HT-29 (cell line): ENCODE measurements at places on chromosomes 3 and 15.
A peak's percentile ranks its signal among the peaks of the same experiment; 100 is the strongest.

- no peak for DNase-seq
These were observed at the start of gene STT3B for GRCh38 chr3:31532587-31533168. Gene STT3B (plus strand): TSS chr3:31532925. CDS start chr3:31532999, 74 bp downstream.

- DNase-seq = no peak
These were observed 1.3 kb downstream of the TRANK1 start for GRCh38 chr3:36943601-36944000.

- DNase-seq = no peak
These were observed 6.9 kb upstream of the IL16 start for GRCh38 chr15:81189583-81190283.

DNA sequence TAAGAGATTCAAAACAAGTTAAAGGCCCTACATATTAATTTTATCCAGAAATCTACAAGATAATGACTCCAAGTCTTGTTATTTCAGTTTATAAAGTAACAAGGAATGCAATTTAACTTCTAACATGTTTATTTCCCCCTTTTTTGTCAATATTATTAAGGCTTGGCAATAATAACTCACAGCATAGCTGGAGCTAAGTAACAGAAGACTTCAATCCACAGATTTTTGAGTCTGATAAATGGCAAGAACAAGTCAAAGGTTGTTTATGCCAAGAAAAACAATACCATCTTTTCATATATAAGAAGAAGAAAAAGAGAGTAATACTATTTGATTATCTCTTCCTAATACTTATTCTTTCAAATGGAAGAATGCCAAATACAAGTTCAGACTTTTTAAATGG is 631.0 kb upstream of the CCDC54 start:
- no peak for DNase-seq

DNA sequence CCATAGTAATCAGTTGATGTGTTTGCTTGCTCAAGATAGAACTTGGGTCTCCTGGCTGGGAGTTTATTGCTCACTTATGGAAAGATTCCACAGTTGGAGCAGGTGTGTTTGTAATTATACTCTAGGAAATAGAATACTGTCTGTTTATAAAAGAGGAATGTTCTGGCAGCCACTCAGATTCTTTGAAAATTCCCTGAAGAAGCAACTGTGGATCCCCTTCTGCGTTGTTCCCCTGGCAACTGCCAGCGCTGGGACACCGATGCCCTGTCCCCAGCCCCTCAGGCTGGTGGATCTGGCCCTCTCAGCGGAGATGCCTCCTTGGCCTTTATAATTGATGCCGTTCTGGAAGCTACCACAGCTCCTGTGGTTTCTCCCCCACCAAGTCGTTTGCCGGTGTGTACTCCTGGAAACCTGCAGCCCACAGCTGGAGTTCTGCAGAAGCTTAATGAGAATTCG is 225.9 kb downstream of the ITPR1 start:
- DNase-seq = no peak

DNA sequence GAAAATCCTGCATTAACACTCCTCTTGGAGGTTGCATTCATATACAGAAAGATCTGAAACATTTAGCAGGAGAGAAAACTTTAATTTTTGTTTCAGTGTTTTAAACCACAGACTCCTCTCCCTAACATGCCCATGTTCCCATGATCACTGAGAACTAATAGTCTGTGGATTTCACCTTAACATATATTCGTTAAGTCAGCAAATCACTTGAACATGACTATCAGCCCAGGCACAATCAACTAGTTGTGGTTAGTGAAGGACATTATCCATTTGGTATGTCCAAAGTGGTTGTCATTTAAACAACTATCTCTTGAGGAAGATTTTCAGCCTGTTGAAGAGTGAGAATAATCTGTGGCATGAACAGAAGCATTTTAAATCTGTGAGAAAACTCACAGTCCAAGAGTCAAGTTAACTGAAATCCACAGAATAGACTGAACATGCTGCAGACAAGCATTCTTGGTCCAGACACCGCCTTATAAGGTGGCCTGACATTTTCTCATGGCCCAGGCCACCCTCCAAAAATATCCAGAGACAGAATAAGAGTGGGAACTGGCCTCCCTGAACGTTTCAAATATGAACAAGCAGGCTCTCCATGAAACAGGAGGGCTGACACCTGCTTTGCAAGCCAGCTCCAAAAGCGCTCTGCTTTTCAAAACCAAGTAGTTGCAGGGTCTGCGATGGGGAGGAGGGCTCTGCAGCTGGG is 39.9 kb upstream of the ADCY5 start:
- no peak for DNase-seq

- no peak for DNase-seq
These were observed 25.0 kb downstream of the TBC1D2B start for GRCh38 chr15:78052545-78052944.

- DNase-seq = no peak
These were observed at the start of gene KY for GRCh38 chr3:134650431-134651346. Gene KY (minus strand): TSS chr3:134651022. CDS start chr3:134650960, 62 bp downstream.

DNA sequence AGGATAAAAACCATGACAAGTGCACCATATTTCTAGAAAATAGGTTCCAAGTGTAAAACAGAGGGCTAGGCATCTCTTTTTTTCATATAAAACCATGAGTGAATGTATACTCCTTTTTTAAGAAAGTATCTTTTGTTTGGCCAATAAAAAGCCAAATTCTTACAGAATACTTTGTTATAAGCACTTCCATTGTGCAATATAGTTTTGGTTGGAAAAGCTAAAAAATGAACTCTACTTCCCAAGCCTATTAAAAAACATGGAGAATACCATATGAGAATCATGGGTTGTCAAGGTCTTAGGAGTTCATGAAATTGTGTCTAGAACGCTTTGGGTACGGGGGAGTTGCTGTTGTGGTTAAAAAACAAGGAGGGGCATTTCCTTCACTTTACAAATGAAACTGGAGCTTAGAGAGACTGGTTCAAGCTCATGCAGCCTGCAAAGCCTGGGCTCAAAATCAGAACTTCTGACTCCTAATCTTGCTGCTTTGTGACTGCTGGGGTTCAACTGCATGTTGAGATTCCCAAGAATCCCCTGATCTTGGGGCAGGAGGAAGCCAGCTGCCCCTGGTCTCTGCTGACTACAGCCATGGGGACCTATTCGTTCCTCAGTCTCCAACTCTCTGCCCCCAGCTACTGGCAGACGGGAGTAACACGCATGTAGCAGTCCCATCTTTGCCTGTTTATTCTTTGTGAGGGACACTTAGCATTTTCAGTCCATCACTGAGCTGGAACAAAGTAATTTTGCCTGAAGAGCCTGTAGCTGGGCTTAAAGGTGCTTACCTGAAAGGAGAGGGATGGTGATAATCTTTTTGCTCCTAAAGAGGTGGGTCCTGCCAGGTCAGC is 229.1 kb downstream of the CHST2 start:
- DNase-seq = no peak

- DNase-seq = peak; percentile 55
These were observed 195.4 kb downstream of the RAP2B start for GRCh38 chr3:153357436-153357835.

GRCh38 chr15:80526556-80527340 is 122.6 kb downstream of the ARNT2 start:
- no peak for DNase-seq

DNA sequence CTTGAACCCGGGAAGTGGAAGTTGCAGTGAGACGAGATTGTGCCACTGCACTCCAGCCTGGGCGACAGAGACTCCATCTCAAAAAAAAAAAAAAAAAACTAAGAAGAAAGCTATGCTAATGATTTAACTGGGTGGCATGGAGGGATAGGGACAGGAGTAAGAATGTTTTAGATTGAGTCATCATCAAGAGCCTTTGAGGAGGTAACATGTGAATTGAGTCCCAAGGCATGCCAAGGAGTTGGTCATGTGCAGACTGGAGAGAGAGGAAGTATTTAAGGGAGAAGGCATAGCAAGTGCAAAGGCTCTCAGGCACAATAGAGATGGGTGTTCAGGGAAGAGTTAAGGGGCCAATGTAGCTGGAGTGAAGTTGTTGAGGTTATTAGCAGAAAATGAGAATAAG is 9.1 kb downstream of the BNC1 start:
- DNase-seq = no peak

GRCh38 chr3:113834983-113835382 is 3.6 kb upstream of the GRAMD1C start:
- no peak for DNase-seq

GRCh38 chr3:135419155-135419554 is 546.4 kb upstream of the PPP2R3A start:
- DNase-seq = no peak

GRCh38 chr3:135157045-135157740 is 362.1 kb downstream of the EPHB1 start:
- DNase-seq = no peak

DNA sequence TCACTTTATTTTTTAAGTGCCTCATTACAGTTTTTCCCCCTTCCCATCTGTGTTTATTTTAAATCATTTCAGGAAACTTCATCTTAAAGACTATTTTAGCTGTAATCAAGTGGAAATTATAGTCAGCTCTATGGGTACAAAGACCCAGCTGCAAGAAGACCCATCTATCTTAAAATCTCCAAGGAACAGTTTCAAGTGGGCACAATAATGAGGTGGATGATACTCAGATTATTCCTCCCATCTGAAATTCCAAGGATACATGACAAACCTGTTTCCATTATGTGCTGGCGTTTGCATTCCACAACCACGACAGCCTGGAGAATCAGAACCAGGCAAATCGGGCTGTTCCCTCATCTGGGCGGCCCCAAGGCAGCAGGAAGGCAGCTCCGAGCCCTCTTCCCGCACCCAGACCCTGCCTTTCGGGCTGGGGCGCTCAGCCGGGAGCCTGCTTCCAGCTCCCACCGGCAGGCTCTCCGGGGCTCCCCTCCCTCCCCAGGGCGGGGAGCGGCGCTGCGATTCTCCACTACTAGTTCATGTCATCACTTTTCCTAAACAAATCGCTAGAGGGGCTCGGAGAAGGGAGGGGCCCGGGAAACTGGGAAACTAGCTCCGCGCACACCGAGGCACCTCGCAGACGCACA is at the start of gene MGLL:
TSS of gene MGLL (minus strand) at position 475 of the 641 bp plus-strand sequence. CDS start at position 278, 197 bp downstream.
- DNase-seq = peak; percentile 66

DNA sequence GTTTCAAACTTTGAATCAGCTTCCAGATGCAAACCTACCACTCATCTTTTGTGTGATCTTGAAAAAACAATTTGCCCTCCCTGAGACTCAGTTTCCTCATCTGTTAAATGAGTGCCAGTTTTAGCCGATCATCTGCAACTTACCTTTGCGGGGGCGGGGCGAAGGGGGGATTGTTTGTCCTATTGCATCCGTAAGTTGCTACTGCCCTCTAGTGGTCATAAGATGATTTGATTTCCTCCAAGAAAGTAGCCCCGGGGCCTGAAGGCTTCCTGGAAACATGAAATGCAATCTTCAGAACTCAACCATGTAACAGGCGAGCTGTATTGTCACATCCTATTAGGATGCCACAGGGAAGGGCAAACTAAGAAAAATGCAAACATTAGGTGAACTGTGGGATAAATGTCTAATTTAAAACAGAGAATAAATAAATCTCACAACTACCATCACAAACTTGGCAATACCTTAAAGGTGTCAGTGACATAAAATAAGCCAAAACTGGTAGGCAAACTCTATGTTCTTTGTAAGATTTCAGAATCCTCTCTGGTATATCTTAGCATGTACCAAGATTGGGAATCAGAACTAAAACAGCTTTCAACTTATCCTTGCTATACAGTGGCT is 63.5 kb upstream of the CLDN18 start:
- DNase-seq = peak; percentile 76

DNA sequence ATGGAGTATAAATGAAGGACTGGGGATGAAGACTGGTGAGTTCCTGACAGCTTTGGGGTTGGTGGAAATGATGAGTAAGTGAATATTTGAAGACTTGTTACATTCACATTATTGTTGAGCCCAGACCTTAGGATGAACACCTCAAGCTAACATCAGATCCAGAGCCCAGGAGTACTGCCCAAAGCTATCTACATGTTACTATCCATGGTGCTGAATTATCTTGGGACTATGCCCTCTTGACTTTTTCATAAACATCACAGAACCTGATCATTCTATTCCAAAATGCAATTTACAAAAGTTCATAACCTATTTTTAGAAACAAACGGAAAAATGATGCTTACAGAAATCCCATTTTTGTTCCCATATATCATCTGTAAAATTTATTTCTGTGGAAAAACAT is 613.3 kb downstream of the TUSC7 start:
- peak; percentile 42 for DNase-seq

- DNase-seq = no peak
These were observed 220 bp downstream of the TP63 start for GRCh38 chr3:189631409-189631808.

- no peak for DNase-seq
These were observed 453.9 kb downstream of the LPP start for GRCh38 chr3:188607805-188608315.

GRCh38 chr3:123332124-123332641 is 116.7 kb downstream of the ADCY5 start:
- DNase-seq = no peak

GRCh38 chr3:25558121-25558520 is 106.6 kb downstream of the TOP2B start:
- no peak for DNase-seq

DNA sequence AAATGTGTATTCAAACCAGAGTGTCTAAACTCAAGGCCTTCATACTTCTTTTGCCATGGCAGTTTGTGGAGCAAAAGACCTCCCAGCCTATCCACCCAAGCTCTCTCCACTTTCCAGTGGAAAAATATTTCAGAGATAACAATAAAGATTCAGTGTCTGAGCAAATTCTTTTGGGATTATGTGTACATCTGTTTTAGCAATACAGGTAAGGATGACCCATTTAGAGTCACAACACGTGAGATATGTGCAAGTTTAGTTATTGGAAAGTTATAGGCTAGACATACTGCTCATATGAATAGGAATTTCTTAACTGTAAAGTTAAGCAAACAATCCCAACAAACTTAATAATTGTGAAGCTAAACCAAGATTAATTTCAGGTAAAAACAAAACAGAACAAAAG is 174.5 kb upstream of the LRIG1 start:
- no peak for DNase-seq

DNA sequence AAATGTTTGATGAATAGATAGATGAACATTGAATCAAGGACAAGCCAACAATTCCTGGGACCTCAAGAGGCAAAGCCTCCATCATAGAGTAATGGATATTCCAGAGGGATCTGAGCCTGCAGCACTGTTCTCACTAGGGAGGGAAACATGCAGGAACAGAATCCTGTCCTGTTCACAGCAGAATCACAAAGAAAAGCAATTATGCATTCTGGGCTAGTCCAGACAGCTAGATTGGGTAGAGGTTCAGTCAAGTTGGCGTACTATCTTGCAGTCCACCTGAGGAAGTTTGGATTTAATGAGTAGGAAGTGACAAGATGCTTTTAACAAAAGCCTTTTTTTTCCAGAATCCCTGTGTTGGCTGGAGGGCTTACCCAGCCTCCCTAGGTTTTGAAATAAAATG is 314.5 kb upstream of the SEMA6D start:
- DNase-seq = no peak

DNA sequence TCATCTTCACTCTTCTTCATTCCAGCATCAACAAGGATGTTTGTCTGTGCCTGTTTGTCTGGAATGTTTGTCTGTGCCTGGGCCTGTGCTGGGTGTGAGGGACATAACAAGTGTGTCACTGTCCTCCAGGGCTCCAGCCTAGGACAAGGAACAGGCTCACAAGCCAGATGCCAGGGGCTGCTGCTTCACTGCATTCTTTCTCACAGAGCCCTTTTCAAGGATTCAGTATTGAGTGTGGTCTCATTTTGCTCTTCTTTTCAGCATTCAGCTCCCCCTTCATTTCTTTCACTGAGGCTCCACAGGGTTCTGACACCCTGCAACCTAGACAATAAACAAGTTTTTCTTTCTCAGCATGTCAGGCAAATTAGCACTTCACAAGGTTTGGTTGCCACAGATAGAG is 43.6 kb upstream of the KY start:
- no peak for DNase-seq

GRCh38 chr3:150252462-150252861 is 155.6 kb upstream of the TSC22D2 start:
- DNase-seq = no peak

- DNase-seq = peak; percentile 27
These were observed 27.6 kb downstream of the TBC1D2B start for GRCh38 chr15:78049691-78050440.
